ENCODE measurements at places on chromosomes 11 and 22.

DNA sequence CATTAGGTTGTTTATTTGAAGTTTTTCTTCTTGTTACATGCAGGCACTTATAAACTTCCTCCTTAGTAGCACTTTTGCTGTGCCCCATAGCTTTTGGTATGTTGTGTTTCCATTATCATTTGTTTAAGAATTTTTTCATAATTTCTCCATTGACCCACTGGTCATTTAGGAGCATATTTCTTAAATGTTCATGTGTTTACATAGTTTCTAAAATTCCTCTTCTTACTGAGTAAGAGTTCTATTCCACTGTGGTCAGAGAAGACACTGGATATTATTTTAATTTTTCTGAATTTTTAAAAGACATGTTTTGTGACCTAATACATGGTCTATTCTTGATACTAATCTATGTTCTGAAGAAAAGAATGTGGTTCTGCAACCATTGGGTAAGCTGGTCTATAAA, 333.0 kb downstream of the DDX10 start:
- no peak for DNase-seq

GRCh38 chr11:57979532-57980079, 44.1 kb upstream of the OR9Q1 start:
- no peak for DNase-seq

DNA sequence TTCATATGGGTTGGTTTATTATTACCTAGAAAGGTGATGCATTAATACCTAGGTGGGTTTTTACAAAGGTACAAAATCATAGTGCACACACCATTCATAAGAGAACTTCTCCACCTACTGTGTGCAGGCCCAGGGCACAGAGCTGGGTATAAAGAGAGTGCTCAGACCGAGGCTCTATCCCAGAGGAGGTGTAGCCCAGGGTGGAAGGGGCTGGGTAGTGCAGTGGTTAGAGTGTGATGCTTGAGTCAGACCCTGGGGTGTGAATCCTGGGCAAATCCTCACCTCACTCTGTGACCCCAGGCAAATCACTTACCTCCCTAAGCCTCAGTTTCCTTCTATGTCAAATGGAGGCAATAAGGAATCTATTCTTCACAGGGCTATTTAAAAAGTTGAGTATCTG, 32.2 kb downstream of the PARVG start:
- no peak for DNase-seq

GRCh38 chr11:45320371-45320770, 34.2 kb upstream of the SYT13 start:
- DNase-seq: no peak

GRCh38 chr11:93053864-93054263, 84.4 kb downstream of the MTNR1B start:
- no peak for DNase-seq

DNA sequence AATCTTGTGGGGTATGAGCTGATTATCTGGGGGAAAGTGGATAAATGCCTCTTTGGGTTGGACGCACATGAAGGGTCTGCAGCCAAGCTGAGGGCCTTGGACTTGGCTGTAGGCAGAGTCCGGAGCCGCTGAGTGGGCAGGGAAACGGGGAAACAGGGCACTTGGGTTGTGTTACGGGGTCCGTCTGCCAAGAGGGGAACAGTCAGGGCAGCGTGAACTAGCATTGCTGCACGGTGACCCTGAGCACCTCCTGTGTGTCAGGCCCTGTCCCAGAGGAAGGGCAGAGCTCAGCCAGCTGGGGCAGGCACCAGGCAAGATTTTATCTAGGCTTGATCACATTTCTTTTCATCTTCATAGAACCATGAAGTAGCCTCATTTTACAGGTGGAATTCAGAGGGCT, 11.9 kb downstream of the FAM83F start:
- DNase-seq: no peak

- no peak for DNase-seq
Observed at GRCh38 chr22:35523167-35523947, 17.3 kb upstream of the RASD2 start.

DNA sequence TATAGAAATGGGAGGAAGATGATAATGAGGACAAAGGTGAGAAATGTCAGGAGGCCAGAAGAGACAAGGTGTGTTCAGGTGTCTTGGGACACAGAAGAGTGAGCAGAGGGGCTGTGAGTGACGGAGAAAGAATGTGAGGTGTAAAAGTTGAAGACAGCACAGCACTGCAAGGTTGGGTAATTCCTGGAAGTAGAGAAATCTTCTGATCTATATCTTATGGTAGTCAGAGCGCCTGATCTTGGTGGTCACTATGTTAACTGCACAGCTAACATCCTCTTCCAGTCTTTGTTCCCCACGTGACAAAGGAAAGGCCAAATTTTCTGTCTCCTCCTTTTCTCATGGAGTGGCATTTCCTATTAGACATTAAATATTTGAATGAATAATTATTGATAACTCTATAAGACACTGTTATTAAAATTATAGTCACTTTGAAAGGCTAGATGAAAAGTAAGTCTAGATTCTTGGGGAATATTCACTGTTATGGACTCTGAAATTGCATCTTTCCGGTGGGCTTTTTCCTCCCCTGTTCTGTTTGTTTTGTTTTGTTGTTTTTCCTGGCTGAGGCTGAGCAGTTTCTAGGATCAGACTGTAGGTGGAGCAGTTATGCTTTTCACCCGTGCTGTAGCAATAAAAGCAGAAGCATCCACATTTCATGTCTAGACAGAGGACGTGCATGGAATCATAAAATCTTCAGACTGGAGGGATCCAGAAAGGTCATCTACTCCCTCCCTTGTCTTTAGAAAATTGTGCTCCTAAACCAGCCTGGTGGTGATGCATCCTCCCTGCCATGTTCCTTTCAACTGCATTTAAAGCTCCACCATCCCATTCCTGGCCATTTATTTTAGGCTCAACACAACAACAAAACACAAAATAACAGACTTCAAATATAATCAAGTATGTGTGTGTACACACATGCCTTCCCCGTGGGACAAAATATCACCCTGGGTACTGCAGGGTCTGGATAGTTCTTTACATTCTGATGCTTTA, 26.6 kb downstream of the SC5D start:
- DNase-seq: no peak

GRCh38 chr22:29948385-29948769, 65.4 kb downstream of the MTMR3 start:
- DNase-seq: no peak

GRCh38 chr11:131685206-131685605, 314.8 kb downstream of the NTM start:
- DNase-seq: no peak

GRCh38 chr22:31692186-31692886, 30.3 kb upstream of the PISD start:
- no peak for DNase-seq

GRCh38 chr11:67369801-67370284, 3.6 kb downstream of the CLCF1 start:
- no peak for DNase-seq

GRCh38 chr11:28838741-28839140, 730.6 kb downstream of the METTL15 start:
- DNase-seq: no peak

GRCh38 chr11:61061081-61061826, 41.0 kb upstream of the CD5 start:
- DNase-seq: no peak

DNA sequence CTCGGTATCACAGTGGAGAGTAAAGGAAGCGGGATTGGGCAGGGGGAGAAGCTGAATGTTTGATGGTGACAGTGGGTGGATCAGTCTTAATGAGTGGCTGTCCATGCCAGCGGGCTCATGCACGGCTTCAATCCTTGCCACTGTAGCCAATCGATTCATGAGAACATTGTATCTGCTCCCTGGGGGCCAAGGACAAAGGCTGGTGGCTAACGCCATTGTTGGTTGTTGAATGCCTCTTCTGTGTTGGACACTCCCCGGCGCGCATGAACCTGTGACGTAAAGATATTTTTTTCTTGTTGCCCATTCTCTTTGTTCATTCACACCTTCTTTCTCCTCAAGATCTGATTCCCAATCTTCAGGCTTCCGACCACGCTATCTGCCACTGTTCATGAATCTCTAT, 20.9 kb upstream of the ATXN10 start:
- DNase-seq: no peak

DNA sequence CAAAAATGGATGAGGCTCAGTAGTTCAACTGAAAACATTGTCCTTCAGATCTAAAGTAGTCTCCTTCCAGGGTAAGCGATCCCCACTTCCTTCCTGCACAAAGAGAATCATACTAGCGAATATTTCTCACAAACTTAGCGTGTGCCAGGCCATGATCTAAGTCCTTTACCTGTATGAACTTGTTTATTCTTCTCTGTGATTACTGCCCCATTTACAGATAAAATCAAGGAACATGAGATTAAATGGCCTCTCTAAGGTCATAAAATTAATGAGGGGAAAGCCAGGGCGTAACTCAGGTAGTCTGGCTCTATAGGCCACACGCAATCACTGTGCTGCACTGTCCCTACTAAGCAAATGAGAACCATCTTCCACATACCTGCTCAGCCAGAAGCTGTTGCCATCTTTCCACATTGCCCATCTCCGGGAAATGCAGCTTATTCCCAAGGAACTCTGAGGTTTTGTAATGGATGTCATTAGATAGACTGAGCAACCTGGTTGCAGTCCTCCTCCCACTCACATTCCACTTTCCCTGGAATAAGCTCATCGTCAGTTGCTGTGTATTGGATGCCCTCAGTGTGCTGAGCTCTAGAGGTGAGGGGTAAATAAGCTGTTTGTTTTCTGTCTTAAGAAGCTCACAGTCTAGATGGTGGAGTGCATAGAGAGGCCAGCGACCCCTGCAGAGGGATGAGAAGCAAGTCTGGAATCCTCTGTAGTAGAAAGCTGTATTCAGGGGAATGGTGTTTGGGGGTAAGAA, 146.3 kb downstream of the SNX19 start:
- no peak for DNase-seq
